ENCODE measurements at places on chromosomes 16 and 17. TPM values are rescaled to one million over a fixed set of nuclear protein-coding genes. Genes with fewer than 3 reads are reported as not detected.

Gene BCAR1
- total RNA-seq, result 85.2 TPM

DNA sequence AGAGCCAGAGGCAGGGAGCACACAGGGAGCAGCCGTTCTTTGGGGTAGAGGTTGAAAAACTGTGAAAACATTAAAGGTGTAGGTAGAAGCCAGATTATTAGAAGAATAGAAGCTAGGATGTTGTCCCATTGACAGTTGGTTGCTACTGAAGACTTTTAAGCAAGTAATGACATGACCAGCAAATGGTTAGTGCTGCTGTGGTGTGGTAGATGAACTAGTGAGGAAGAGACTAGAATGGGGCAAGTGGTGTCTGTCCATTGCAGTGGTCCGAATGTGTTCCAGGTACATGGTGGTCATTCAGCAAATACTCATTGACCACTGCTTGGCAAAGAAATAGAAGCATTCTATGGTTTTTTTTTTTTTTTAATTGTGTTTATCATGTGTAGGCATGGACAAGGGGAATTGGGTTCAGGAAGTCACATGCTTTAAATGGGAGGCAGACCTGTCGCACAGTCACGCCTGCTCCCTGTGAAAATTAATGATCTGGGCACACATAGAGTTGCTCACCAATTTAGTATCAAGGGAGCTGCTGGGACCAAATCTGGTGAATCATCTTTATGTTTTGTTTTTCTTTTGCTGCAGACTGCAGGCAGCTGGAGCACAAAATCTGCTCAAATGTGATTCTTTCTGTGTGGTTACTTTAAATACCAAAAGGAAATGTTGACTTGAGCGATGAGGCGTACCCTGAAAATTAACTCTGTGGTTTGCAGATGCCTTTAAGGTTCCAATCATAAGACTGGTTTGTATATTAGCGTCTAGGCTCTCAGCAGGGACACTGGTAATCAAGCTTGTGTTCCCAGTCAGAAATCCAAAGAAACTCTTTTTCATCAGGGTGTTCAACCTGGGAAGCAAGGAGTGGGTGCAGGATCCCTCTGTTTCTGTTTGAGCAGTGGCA, 30.7 kb downstream of the YPEL2 start:
- DNase-seq, result no peak

DNA sequence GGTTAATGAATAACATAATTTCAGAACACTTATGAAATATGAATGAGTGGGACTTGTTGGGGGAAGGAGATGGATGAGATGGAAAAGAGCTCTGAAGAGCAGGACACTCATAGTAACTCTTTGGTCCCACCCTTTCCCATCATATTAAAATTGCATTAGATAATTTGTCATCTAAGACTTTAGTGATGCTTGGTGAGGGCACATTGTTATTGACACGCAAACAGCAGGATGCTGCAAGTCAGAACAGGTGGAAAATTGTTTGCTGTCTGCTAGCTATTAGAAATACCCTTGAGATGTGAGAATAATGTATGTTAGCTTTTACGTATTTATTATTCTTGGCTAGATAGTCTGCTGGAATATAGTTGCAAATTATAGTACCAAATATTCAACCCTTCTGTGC, 75.7 kb downstream of the TANC2 start:
- no peak for DNase-seq

- peak; percentile 73 for DNase-seq
Observed at GRCh38 chr17:75764711-75765421, at the start of gene GALK1. TSS of gene GALK1 (minus strand) at chr17:75765192. CDS start at chr17:75765136, 56 bp downstream.

- no peak for DNase-seq
Observed at GRCh38 chr17:21021208-21021803, 21.5 kb downstream of the USP22 start.
